ENCODE measurements at places on chromosomes 3 and 15. TPM values are rescaled to one million over a fixed set of nuclear protein-coding genes. Genes with fewer than 3 reads are reported as not detected.
A peak's percentile ranks its signal among the peaks of the same experiment; 100 is the strongest.

GRCh38 chr3:54322354-54322753 is 200.0 kb downstream of the CACNA2D3 start:
- peaks cover 41% of the 10 kb centered on the region for H3K4me1 ChIP-seq
- peak overlapping the region; percentile 96 for H3K27ac ChIP-seq
- peak; percentile 49 for DNase-seq
- no peaks in the 10 kb centered on the region for H3K36me3 ChIP-seq
- H3K4me3 ChIP-seq: peak overlapping the region; percentile 33
- peaks cover 5% of the 10 kb centered on the region for H3K27me3 ChIP-seq

GRCh38 chr3:151538456-151539393 is 77.9 kb upstream of the IGSF10 start:
- H3K4me1 ChIP-seq: no peaks in the 10 kb centered on the region
- H3K36me3 ChIP-seq: no peaks in the 10 kb centered on the region
- H3K27me3 ChIP-seq: no peaks in the 10 kb centered on the region
- no peak overlapping the region for H3K4me3 ChIP-seq
- no peak overlapping the region for H3K27ac ChIP-seq

- H3K27me3 ChIP-seq: no peaks in the 10 kb centered on the region
- H3K27ac ChIP-seq: no peak overlapping the region
- no peak for DNase-seq
- H3K36me3 ChIP-seq: no peaks in the 10 kb centered on the region
- no peaks in the 10 kb centered on the region for H3K4me1 ChIP-seq
Measured at GRCh38 chr3:99625643-99626416, 12.6 kb upstream of the COL8A1 start.

DNA sequence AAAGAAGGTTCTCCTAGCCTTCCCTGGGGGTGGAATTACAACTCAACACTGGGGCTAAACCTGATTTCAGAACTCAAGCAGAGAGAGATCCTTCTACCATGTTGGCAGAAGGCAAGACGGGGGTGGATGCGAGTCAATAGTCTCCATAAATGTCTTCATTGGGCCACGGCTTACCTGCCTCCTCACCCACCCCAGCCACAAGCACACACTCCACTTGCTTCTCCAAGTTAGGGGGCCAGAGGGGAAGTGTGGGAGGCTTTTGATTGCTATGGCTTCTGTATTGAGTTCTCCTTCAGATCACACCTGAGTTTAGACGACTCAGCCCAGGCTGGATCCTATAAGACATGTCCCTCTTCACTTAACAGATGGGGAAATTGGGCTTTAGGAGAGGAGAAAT is 178.9 kb downstream of the UACA start:
- peak overlapping the region; percentile 63 for H3K4me3 ChIP-seq
- H3K4me1 ChIP-seq: peaks cover 8% of the 10 kb centered on the region
- DNase-seq: no peak
- peaks cover 34% of the 10 kb centered on the region for H3K27me3 ChIP-seq
- peaks cover 4% of the 10 kb centered on the region for H3K36me3 ChIP-seq

GRCh38 chr3:149080699-149081091 is 5.6 kb downstream of the HLTF start:
- H3K27me3 ChIP-seq: no peaks in the 10 kb centered on the region
- no peak overlapping the region for H3K27ac ChIP-seq
- H3K36me3 ChIP-seq: peaks cover 19% of the 10 kb centered on the region
- no peak for DNase-seq
- no peak overlapping the region for H3K4me3 ChIP-seq

GRCh38 chr3:13073326-13074005 is at the start of gene IQSEC1:
TSS of gene IQSEC1 (minus strand) at chr3:13073429. CDS start at chr3:13073014, 415 bp downstream.
- no peak within 1 kb of the TSS for H3K27ac ChIP-seq
- H3K36me3 ChIP-seq: no peaks in the 10 kb centered on the region
- peaks cover 1% of the 10 kb centered on the region for H3K4me1 ChIP-seq

- H3K27ac ChIP-seq: no peak overlapping the region
- no peaks in the 10 kb centered on the region for H3K4me1 ChIP-seq
- H3K4me3 ChIP-seq: no peak overlapping the region
- peaks cover 2% of the 10 kb centered on the region for H3K27me3 ChIP-seq
- H3K36me3 ChIP-seq: peaks cover 5% of the 10 kb centered on the region
Measured at GRCh38 chr3:139016430-139017048, 4.2 kb downstream of the PRR23B start.

GRCh38 chr3:24497942-24498341 is 3.3 kb upstream of the THRB start:
- no peak overlapping the region for H3K27ac ChIP-seq
- H3K36me3 ChIP-seq: no peaks in the 10 kb centered on the region
- DNase-seq: no peak
- peaks cover 12% of the 10 kb centered on the region for H3K27me3 ChIP-seq

GRCh38 chr3:60186359-60186758 is 1064.9 kb downstream of the FHIT start:
- no peaks in the 10 kb centered on the region for H3K36me3 ChIP-seq
- DNase-seq: no peak
- peaks cover 14% of the 10 kb centered on the region for H3K4me1 ChIP-seq

DNA sequence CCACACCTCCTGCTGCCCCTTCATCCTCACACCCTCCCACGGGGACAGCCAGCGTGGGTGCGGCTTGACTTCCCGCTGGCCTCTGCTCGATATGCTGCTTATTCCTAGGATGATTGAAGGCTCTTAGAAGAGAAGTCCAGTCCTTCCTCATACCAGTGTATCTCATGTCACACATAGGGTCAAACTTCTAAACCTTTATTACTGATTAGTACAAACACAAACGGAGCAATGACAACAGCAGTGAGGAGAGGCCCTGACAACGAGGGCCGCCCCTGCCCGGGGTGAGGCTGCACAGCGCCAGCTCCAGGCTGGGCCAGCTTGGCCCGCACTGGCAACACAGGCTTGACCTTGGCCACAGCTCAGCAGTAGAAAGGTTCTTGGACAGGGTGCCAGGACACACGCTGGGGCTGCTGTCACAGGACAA is 3.7 kb downstream of the CIB1 start:
- no peak for DNase-seq
- no peak overlapping the region for H3K4me3 ChIP-seq
- peaks cover 12% of the 10 kb centered on the region for H3K4me1 ChIP-seq
- H3K27me3 ChIP-seq: no peaks in the 10 kb centered on the region
- H3K27ac ChIP-seq: no peak overlapping the region
- peaks cover 9% of the 10 kb centered on the region for H3K36me3 ChIP-seq

GRCh38 chr3:186882881-186883685 is 40.6 kb downstream of the ADIPOQ start:
- no peaks in the 10 kb centered on the region for H3K27me3 ChIP-seq
- no peak overlapping the region for H3K27ac ChIP-seq
- H3K36me3 ChIP-seq: no peaks in the 10 kb centered on the region
- no peak for DNase-seq
- no peak overlapping the region for H3K4me3 ChIP-seq

- H3K27me3 ChIP-seq: peaks cover 10% of the 10 kb centered on the region
- H3K4me1 ChIP-seq: peaks cover 37% of the 10 kb centered on the region
- H3K4me3 ChIP-seq: no peak overlapping the region
Measured at GRCh38 chr15:90104551-90104950, 2.3 kb upstream of the IDH2 start.

DNA sequence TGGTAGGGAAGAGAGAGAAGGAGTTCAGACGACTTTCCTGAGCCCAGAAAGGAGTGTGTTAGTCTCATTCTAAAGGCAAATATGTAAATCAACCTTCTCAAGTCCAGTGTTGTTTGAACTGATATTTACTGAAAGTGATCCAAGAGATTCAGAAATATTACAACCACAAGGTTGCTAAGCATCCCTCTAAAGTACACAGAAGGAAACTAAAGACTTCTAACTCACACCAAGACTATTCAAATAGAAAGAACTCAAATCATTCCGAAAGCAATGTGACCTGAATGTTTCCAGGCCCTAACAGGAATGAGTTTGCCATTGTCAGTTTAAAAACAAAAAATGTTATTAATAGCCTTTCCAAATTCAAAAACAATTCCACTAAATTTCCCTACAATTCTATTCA is 56.9 kb upstream of the VGLL3 start:
- H3K27me3 ChIP-seq: peaks cover 16% of the 10 kb centered on the region
- H3K27ac ChIP-seq: peak overlapping the region; percentile 49
- no peak for DNase-seq
- no peaks in the 10 kb centered on the region for H3K36me3 ChIP-seq
- H3K4me3 ChIP-seq: no peak overlapping the region

DNA sequence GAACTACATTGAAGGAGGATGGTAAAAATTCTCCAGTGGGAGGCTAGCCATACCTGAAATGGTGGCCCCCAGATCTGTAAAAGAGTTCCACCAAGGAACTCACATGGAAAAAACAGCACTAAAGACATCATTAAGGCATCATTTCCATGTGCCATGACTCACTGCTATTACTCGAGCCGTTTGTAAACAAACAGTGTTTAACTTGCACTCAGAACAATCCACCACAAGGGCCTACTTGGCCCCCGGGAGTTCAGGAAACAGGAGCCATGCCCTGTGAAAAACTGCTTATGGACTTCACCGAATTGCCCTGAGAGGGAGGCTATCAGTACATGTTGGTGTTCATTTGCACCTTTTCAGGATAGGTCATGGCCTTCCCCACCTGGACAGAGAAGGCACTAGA is 18.2 kb downstream of the CCR4 start:
- no peak overlapping the region for H3K4me3 ChIP-seq
- H3K27ac ChIP-seq: no peak overlapping the region
- H3K4me1 ChIP-seq: peaks cover 14% of the 10 kb centered on the region
- DNase-seq: no peak

- H3K27ac ChIP-seq: no peak overlapping the region
- H3K27me3 ChIP-seq: peaks cover 6% of the 10 kb centered on the region
- H3K36me3 ChIP-seq: peaks cover 6% of the 10 kb centered on the region
- no peak for DNase-seq
Measured at GRCh38 chr3:37987315-37987697, 3.3 kb upstream of the VILL start.

- H3K36me3 ChIP-seq: no peaks in the 10 kb centered on the region
- no peak overlapping the region for H3K27ac ChIP-seq
- H3K4me3 ChIP-seq: no peak overlapping the region
- H3K4me1 ChIP-seq: no peaks in the 10 kb centered on the region
- peaks cover 6% of the 10 kb centered on the region for H3K27me3 ChIP-seq
Measured at GRCh38 chr15:99084965-99085364, 19.9 kb upstream of the SYNM start.

DNA sequence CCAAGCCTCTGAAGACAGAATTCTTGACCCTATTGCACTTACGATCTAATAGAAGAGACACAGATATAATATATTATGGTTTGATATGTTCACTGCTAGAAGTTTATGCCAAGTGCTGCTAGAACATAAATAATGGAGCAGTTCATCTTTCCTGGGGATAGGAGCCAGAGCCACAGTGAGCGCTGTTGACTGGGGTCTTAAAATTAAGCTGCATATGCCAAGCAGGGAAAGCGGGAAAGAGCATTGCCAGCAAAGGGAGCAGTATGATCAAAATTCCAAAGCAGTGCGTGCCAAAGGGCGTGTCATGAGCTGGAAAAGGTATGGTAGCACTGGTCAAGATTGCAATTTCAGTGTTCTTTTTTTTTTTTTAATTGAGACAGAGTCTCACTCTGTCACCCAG is 49.1 kb upstream of the ABHD2 start:
- no peaks in the 10 kb centered on the region for H3K4me1 ChIP-seq
- H3K36me3 ChIP-seq: no peaks in the 10 kb centered on the region
- H3K4me3 ChIP-seq: no peak overlapping the region
- no peak for DNase-seq
- no peaks in the 10 kb centered on the region for H3K27me3 ChIP-seq
- H3K27ac ChIP-seq: no peak overlapping the region

DNA sequence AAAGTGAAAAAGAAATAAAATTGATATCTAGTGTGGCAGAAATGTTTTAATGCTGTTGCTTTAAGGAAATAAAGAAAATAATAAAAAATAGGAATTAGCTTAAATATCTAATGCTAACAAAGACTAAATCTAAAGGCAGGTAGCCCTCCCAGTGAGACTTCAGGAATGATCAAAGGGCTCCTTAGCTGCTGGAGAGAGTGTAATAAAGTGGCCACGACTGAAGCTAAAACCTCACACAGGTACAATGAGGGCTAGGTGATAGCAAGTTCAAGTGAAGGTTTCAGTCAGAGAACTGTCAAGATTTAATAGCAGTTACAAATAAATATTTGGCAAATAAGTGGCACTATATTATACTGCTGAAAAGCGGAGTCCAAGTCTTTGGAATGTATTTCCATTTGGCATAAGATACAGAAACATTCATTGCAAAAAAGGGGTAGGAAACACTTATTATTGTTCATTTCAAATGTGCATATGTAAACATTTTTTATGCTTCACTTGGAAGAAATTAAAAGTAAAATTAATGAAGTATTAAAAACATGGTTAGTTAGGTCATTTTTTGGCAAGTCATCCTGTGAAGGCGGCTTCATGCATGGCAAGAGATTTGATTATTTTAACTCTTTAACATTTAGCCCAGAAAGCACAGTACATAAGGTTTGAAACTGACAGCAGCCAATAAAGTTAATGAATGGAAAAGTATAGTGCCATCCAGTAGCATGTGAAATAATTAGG is 168.2 kb downstream of the ECT2 start:
- peak overlapping the region; percentile 49 for H3K4me3 ChIP-seq
- DNase-seq: no peak

DNA sequence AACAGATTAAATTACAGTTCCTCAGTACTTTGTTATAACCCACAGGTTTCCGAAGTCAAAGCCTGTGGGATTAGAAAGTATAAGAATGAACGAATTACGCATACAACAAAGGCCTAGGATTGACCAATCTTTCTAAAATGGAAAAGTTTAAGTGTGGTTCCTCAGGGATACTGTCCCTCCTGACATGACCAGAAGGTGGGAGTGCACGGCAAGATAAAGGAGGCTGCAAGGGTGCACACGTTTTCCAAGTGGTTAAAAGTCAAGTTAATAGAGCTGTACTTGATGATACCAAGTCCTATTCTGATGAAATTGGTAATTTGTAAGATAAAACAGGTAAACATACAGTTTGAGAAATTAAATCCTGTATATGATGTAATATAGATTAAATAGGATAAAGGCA is 96.2 kb downstream of the ALDH1A2 start:
- no peaks in the 10 kb centered on the region for H3K4me1 ChIP-seq
- H3K4me3 ChIP-seq: no peak overlapping the region
- peaks cover 12% of the 10 kb centered on the region for H3K27me3 ChIP-seq
- no peak overlapping the region for H3K27ac ChIP-seq
- no peaks in the 10 kb centered on the region for H3K36me3 ChIP-seq

- no peak overlapping the region for H3K27ac ChIP-seq
- DNase-seq: no peak
- H3K36me3 ChIP-seq: peaks cover 12% of the 10 kb centered on the region
- H3K27me3 ChIP-seq: no peaks in the 10 kb centered on the region
Measured at GRCh38 chr3:33425453-33425852, 14.8 kb downstream of the UBP1 start.

SCAMP5 gene
- total RNA-seq: 58.0 TPM

TRANK1 gene
- 17.1 TPM for total RNA-seq

VWA5B2 gene
- 67.9 TPM for total RNA-seq

UROC1 gene
- total RNA-seq: not detected

VPS33B gene
- total RNA-seq: 28.0 TPM

CGNL1 gene
- 40.4 TPM for total RNA-seq

MORC1 gene
- total RNA-seq: not detected

CPLX3 gene
- not detected for total RNA-seq

MFGE8 gene
- total RNA-seq: 309 TPM

TMEM266 gene
- 0.50 TPM for total RNA-seq

TEX9 gene
- 32.7 TPM for total RNA-seq
